H9 (cell line): ENCODE measurements at places on chromosomes 5 and 9.
A peak's percentile ranks its signal among the peaks of the same experiment; 100 is the strongest.

DNA sequence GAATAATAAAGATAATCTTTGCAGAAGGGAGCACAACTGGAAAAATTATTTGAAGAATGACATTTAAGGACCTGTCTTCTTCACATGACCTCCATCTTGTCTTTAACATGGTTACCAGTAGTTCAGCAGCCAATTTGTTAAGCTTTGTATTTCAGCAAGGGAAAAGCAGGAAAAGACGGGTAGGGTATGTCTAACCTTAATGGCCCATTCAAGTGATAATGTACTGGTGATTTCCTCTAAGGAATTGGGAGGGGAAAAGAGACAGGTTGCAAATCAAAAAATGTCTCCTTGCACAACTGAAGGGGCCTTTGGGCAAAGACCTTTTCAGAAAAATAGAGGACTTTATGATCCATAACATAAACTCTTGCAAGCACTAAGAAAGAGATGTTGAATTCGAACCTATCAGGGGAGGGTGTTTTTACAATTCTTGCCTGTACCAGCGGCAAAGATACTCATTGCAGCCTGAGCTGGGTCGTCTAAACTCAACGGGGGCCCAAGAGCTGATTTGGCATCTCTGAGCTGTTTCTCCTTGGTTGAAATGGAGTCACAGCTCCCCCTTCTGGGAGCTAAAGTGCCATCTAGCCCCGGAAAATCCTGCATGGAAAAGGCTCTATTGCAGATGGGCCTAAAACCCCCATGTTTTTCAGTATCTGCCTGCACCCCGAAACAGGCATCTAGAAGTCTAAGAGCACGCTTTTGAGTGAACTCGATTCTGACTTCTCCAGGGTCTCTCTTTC lies 3.8 kb downstream of the BRINP1 start:
- DNase-seq = peak; percentile 87

GRCh38 chr5:124783285-124783684 lies 36.8 kb upstream of the ZNF608 start:
- DNase-seq = no peak

DNA sequence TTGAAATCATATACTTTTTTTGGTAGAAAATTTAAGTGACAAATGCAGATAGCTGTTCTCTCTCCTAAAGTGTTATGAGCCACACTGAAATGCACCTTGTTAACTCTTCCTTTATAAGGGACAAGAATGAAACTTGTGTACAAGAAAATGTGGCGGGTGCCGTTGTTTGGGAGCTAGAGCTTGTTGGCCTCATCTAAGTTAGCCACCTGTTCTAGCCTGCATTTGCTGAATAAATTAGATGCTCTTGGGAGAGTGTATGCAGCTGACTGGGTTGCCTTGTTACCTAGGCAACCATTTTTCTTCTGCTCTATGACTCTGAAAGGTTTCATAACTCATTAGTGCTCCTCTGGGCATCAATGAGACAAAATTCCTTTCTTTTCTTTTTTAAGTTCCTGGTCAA lies 174.3 kb downstream of the TAF11L14 start:
- no peak for DNase-seq

GRCh38 chr5:172659909-172660628 lies 19.0 kb downstream of the NEURL1B start:
- peak; percentile 64 for DNase-seq

- DNase-seq = no peak
These were observed 45.4 kb downstream of the HABP4 start for GRCh38 chr9:96495341-96495740.

DNA sequence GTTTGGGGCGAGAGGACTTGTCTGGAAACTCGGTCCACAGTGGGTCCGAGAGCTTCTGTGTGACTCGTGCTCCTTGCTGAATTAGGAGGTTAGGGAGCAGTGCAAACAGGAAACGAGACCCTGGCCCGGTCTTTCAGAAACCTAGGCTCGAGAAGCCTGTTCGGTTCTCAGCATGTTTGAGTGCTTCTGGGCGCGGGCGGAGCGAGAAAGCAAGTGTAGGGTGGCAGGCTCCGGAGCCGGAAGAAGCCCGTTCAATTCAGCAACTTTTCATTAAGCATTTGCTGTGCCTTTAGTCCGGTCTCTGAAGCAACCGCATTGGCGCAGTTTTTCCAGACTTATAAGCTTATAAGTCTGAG lies 547 bp downstream of the CLTA start:
- no peak for DNase-seq

DNA sequence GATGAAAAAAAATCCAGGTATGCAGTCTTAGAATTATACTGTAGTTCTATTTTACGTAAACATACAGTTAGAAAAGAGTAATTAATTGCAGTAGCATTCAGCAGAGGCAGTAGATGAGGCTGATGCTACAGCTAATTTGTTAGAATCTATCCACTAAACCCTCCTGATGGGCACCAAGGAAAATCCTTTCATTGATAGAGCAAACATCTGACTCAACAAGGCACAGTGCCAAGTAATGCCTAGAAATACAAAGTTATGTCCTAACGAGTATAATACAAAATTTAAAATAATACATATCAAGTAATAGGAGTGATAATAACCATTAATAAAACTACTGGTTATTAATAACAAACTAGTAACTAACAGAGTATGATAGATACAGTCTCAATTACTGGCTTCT lies 9.0 kb downstream of the MOCS2 start:
- no peak for DNase-seq

DNA sequence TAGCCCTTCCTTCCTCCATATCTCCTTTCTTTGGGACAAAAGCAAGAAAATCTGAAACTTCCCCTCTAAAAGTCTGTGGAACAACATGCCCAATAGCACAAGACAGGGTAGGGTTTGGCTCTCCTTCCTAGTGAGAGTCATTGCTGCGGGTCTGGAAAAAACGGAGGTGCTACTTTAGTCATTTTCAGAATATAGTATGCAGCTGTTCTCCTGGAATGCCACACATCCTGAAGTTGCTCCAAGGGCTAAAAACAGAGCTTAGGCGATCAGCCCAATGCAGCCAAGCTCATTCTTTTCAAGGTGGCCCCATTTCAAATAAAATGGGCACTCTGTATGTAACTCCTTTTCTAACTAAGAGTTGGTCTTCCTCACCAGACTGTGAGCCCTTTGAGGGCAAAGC lies 39.5 kb upstream of the MYOT start:
- no peak for DNase-seq
